ENCODE measurements at places on chromosomes 3 and 15.

GRCh38 chr15:91936182-91936775 is 82.8 kb downstream of the SLCO3A1 start:
- DNase-seq, result no peak

DNA sequence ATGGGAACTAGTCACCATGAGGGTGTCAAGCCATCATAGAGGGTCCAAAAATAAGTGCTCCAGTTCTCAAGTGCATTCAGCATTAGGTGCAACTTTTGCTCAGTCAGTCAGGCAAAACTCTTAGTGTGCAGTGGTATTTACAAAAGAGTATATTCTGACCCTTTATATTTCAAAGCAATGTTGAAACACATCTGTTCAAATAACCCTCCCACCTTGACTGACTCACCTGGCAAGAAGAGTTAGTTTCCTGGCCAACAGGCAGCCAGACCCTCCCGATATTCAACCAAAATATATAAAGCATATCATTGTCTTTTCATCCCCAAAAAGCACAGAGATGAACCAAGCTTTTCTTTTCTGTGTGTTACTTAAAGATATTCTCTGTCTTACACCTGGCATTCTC is 7.6 kb upstream of the COL8A1 start:
- no peak for DNase-seq

DNA sequence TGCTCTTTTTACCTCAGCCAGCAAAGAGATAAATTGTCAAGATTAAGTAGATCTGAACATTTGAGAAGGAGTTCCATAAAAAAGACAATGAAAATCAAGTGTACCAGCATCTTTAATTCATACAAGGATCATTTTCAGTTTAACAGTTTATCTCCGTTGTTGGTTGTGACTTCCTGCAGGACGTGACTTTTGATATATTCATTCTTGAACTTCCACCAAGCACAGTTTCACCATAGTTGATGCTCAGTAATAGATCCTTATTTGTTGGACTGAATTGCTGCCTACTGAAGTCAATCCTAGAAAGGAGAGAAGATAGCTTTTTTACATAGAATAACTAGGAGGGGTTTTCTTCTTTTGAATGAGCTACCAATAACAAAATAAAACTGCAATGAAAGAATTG is 408.2 kb downstream of the LPP start:
- DNase-seq, result no peak

DNA sequence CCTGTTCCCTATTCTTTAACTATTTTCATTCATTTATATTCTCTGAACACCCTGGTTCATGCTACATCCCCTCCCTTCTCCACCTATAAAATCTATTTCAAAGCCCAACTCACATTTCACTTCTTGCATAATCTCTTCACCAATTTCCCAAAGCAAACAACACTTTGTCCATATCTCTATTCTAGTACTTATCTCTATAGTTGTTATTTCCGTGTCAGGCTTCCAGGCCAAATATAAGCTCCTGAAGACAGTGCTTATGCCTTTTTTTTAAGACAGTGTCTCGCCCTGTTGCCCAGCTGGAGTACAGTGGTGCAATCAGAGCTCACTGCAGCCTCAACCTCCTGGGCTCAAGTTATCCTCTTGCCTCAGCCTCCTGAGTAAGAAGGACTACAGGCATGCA is 43.6 kb downstream of the DNAH12 start:
- no peak for DNase-seq

GRCh38 chr3:192122832-192123594 is 604.3 kb downstream of the FGF12 start:
- no peak for DNase-seq

GRCh38 chr3:24299806-24300626 is 194.6 kb downstream of the THRB start:
- no peak for DNase-seq

DNA sequence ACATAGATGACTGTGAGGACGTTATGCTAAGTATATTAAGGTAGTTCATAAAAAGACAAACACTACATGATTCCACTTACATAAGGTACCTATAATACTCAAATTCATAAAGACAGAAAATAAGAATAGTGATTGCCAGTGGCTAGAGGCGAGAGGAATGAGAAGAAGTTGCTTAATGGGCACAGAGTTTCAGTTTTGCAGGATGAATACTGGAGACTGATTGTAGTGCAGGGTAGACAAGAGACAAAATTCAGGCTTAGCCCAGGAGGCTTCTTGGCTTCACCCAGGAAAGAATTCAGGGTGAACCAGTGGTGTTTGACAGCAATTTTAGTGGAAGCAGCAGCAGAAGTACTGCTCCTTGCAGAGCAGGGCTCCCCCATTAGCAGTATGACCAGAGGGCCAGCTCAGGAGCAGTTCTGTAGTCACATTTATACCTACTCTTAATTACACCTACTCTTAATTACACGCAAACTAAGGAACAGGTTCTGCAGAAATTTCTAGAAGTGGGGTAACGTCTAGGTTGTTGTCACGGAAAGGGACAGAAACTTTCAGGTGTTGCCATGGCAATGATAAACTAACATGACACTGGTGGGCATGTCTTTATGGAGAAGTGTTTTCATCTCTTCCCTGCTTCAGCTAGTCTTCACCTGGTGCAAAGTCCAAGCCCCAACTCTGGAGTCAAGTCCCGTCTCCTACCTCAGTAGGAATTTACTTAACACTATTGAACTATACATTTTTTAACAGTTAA is 55.2 kb downstream of the TBL1XR1 start:
- no peak for DNase-seq

GRCh38 chr15:64847876-64848716 is 6.4 kb downstream of the PLEKHO2 start:
- DNase-seq, result no peak

DNA sequence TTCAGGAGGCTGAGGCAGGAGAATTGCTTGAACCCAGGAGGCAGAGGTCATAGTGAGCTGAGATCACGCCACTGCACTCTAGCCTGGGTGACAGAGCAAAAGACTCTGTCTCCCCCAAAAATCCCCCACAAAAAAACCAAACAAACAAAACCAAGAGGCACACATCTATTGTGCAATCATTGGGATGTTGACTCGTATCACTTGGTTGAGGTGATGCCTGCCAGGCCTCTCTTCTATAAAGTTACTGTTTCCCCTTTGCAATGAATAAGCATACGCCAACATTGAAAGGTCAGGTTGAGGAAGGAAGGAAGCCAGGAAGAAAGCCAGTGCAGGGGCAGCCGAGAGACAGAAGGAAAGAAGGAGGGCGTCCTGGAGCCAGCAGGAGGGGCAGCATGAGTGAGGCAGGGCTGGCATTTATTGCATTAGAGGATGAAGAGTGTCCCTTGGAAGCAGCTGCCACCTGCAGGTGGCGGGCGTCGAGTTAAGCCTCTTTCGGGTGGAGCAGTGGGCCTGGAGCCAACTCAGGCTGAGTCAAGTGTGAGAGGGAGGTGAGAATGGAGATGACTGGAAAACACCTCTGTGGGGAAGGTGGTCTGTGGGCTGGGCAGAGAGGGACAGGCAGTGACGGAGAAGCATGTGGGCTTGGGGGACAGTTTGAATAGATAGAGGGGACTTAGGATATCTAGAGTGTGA is 8.3 kb upstream of the CSPG4 start:
- DNase-seq, result peak; percentile 18

DNA sequence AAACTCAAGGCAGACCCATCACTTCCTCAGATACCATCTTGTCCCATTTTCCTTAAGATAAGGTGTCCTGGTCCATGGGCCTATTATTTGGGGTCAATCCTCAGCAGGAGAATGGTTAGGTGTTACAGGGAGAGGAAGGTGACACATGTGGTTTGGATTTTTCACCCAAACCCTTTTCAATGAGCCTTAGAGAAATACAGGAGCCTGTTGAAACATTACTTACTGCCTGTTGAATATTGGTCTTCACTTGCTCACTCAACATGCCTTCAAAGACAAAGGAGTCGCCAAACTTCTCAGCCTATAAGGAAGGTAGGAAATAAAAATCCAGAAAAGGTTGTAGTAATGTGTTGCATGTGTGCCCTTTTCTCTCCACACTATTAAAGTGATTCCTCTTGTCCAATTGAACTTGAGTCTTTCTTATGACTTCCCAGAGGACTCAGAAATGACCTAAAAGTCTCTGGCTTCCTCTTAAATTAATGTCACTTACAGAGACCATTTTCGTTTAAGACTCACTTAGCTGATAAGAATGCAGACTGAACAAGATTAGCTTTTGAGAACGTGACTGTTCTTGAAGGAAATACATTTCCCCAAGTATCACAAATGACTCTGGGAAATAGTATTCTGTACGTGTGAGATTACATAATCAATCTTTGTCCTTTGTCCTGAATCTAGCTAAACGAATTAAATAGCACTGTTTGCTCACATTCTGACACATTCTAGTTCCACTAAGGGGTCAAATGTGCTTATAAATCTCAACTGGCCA is 17.8 kb downstream of the SUMF1 start:
- DNase-seq, result no peak

GRCh38 chr15:48782911-48783310 is 28.0 kb downstream of the CEP152 start:
- DNase-seq, result no peak

DNA sequence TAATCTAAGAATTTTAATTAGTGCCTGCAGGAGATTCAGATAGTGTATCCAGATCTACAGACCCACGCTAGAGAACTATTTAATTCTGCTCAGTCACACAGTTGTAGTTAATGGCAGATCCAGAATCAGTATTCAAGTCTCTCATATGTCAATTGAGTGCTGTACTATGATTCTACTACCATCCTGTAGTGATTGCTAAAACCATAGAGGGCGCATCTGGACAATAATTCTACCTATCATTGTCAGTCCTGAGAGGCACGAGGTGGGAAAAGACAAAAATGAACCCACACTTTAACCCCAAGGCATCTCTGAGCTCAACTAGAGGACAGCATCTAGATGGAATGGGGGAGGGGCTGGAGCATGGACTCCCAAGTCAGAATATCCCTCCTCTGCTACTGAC is 22.7 kb downstream of the DHX36 start:
- no peak for DNase-seq

- DNase-seq, result no peak
These were observed 266.9 kb downstream of the ZBBX start for GRCh38 chr3:167113035-167113830.

- peak; percentile 25 for DNase-seq
These were observed 1.4 kb downstream of the PCCB start for GRCh38 chr3:136251511-136251910.

DNA sequence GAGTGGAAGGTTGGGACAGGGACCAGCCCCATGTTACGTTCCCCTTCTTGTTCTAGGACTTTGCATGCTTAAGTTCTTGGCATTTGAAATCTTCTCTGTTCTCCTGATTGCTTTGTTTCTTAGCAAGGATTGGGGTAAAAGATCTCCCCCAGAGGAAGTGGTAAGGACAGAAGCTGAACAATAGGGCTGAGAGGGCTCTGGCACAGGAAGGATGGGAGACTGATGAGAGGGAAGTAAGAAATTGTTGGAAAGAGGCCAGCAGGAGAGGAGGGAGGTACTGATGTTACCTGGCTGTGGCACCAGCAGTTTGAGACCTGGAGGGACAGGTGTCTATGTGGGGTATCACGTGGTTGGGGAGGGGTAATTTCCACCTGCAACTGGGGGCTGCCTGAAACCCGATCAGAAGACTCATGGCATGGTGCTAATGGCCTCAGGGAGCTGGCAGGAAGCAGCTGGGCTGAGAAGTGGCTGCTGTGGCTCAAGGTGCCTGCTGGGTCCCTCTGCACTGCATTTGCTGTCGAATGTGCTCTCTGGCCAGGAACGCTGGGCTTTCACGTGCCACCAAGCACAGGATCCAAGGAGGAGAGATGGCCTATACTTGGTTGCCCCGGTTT is 108.4 kb downstream of the LSM3 start:
- DNase-seq, result no peak

- no peak for DNase-seq
These were observed 14.7 kb downstream of the IGF1R start for GRCh38 chr15:98663045-98663444.

DNA sequence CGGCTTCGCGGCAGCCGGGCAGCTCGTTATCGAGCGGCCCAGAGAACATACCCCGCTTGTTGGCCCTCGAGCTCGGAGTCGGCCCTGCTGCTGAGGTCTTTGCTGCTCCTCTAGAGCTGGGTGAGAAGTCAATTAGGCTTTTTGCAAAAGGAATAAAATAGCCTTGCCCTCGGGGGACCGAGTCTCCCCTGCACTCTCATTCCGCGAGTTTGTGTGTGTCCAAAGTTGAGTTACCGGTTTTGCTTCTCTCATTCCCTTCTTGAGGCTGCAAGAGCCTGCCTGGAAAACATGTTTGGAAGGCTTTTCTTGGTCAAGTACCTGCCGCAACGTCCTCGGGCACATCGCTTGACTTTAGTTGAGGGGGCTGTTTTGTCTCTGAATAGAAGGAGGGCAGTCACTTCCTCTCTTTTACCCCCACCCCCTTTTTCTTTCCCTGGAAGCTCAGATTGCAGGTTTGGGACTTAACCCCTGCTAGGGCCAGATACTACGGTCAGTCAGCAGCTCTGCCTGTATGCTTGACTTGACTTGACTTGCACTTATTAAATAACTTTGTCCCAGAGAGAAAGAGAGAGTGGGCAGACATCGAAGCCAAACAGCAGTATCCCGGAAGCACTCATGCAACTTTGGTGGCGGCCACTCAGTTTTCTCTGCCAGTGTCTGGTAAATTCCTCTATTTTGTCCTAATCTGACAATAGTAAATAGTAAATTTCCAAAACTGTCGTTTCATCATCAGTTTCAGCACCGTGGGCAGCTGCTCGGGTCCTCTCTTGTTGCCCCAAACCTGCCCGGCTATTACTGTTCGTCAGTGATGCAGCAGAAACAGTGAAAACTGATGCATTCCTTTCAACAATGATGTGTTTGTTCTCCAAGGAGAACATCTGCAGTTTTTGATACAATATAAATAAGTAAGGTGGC is 609 bp downstream of the RNF13 start:
- peak; percentile 18 for DNase-seq
